T-helper 17 cell (primary cell): ENCODE measurements at places on chromosomes 1 and 21.

GRCh38 chr1:181314959-181315358 lies 168.4 kb upstream of the CACNA1E start:
- H3K36me3 ChIP-seq, result peaks cover 11% of the 10 kb centered on the region
- no peak overlapping the region for H3K27ac ChIP-seq
- H3K4me3 ChIP-seq, result no peak overlapping the region

DNA sequence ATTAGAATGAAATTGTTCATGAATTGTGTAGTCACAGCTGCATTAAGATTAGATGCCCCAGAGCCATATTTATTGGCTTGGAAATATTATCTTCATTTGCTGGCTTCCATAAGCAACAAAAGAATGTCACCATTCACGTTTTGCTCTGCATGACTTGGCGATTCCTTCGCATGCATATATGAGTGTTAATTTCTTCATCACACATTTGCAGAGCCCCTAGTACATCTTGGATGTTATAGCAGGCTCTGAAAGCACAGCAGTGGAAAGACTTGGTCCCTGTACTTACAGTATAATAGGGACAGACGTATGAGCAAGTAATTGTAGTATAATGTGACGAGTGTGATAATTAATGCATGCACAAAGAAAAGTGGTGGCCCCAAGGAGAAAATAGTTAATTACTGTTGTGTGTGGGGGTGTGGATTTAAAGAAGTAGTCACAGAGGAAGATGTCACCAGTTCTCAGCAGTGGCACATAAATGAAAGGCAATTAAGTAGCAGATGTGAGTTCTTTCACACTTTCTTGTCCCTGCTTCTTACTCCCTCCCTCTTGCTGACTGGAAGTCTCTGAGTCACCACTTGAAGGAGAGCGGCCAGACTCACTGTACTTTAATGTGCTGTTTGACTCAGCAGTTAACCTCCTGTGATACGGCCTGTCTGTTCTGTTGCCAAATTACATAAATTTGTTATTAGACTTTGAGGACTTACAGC lies 21.0 kb downstream of the S100A10 start:
- no peak overlapping the region for H3K4me3 ChIP-seq
- DNase-seq, result no peak
- H3K27me3 ChIP-seq, result no peaks in the 10 kb centered on the region
- no peak overlapping the region for H3K27ac ChIP-seq
- peaks cover 11% of the 10 kb centered on the region for H3K4me1 ChIP-seq
- peaks cover 2% of the 10 kb centered on the region for H3K36me3 ChIP-seq

DNA sequence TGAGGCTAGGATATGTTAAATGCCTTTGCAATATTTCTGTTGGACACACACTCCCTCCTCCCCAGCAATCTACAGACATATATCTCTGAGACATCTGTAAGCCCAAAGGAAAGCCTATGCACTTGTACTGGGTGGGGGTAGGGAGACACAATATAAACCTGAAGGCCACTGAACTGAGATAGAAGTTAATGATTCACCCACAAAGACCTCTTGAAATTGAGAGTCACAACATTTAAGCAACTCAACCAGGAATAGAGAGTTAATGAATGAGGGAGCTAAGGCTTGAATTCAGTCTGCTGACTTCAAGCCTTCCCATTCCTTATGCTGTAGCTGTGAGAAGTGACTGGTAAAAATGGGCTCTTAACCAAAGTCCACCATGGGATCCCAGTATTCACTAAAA lies 5.0 kb downstream of the OR10J1 start:
- peaks cover 3% of the 10 kb centered on the region for H3K4me1 ChIP-seq
- no peaks in the 10 kb centered on the region for H3K36me3 ChIP-seq
- H3K4me3 ChIP-seq, result no peak overlapping the region
- DNase-seq, result no peak

- no peak for DNase-seq
- H3K4me1 ChIP-seq, result no peaks in the 10 kb centered on the region
- H3K27me3 ChIP-seq, result no peaks in the 10 kb centered on the region
- H3K27ac ChIP-seq, result no peak overlapping the region
These were observed 20.2 kb downstream of the RIIAD1 start for GRCh38 chr1:151741516-151741915.

DNA sequence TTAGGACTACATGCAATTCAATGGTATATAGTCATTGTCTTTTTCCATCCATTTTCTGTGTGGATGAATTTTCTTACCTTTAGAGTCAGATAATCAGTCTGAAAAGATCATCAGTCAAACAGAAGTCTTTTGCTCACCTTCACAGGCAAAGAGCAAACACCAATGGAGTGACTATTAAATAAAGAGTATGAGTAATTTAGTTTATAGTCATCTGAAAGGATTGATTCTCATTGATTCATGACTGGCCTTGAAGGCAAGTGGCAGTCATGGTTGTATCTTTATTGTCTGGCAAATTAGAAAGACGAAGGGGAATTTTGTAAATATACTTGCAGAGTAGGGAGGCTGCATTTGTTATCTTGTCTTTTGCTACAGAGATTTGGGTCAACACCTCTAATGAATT lies 89.9 kb downstream of the EPB41 start:
- no peak overlapping the region for H3K4me3 ChIP-seq
- H3K27ac ChIP-seq, result no peak overlapping the region
- no peak for DNase-seq
- H3K27me3 ChIP-seq, result no peaks in the 10 kb centered on the region

DNA sequence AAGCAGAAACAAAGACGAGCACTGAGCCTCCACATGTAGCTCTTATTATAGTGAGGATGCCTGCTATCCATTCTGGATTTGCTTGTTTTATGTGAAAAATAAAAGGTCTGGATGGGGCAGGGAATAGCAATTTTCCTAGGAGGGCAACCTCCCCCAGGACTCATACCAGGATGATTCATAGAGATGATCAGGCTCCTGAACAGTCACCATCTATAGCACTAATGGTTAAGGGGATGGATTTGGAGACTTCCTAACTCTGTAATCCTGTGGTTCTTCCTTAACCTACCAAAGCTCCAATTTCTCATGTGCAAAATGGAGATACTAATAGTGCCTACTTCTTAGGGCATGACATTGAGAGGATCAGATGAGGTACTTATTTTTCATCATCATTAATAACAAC lies 34.5 kb upstream of the CD58 start:
- no peak overlapping the region for H3K4me3 ChIP-seq
- H3K27me3 ChIP-seq, result no peaks in the 10 kb centered on the region
- peaks cover 9% of the 10 kb centered on the region for H3K4me1 ChIP-seq

DNA sequence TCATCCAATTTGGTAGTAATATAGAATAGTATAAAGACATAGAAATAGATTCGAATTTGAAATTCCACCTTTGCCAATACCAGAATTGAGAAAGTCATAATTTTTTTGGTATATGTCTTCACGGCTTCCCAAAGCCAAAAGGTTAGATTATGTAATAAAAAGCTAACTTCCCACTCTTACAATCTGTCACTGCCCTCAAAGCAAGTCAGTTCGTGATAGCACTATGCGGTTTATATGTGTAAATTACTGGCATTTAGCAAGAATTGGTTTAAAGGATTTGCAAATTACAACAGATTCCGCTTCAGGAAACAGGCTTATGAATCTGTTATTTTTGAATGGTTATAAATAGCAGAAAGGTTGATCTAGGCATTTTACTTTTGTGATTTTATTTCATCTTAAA lies 679.4 kb upstream of the ADGRL2 start:
- no peaks in the 10 kb centered on the region for H3K4me1 ChIP-seq
- no peak overlapping the region for H3K27ac ChIP-seq
- DNase-seq, result no peak
- no peaks in the 10 kb centered on the region for H3K27me3 ChIP-seq
- H3K4me3 ChIP-seq, result no peak overlapping the region

DNA sequence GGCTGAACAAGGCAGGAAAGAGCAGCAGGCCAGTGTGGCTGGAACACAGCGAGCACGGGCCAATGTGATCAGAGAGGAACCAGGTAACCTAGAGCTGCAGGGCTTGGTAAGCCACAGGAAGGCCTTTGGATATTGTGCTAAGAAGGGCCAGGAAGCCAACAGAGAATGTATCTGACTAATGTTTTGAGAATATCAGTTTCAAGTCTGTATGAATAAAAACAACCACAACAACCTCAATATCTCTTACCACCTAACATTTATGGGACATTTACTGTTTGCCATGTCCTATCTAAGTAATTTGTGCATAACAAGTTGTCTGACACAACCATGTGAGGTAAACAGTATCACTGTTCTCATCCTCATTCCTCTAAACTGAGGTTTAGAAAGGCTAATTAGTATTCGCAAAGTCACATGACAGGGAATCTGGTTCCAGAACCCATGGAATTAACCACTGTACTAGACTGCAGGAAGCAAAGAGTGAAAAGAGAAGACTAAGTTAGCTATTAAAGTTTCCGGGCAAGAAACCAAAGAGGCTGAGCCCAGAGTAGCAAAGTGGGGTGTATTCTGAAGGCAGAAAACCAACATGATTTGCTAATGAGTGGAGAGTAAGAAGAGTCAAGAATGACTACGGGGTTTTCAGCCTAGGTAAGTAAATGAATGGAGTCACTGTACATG lies 38.9 kb downstream of the SPRTN start:
- DNase-seq, result no peak
- no peaks in the 10 kb centered on the region for H3K36me3 ChIP-seq
- no peaks in the 10 kb centered on the region for H3K27me3 ChIP-seq
- H3K4me3 ChIP-seq, result peak overlapping the region; percentile 31
- H3K27ac ChIP-seq, result peak overlapping the region; percentile 92
- peaks cover 38% of the 10 kb centered on the region for H3K4me1 ChIP-seq

- H3K27me3 ChIP-seq, result no peaks in the 10 kb centered on the region
- peak overlapping the region; percentile 97 for H3K27ac ChIP-seq
- peak overlapping the region; percentile 97 for H3K4me3 ChIP-seq
- no peaks in the 10 kb centered on the region for H3K36me3 ChIP-seq
These were observed 556 bp downstream of the GMEB1 start for GRCh38 chr1:28668956-28669723.

GRCh38 chr1:119711804-119712341 lies at the start of gene PHGDH:
Gene PHGDH (plus strand): TSS chr1:119711934. CDS start chr1:119712023, 89 bp downstream.
- peaks cover 10% of the 10 kb centered on the region for H3K4me1 ChIP-seq
- peak within 1 kb of the TSS; percentile 3 for H3K27ac ChIP-seq
- H3K36me3 ChIP-seq, result no peaks in the 10 kb centered on the region
- DNase-seq, result no peak
- peaks cover 62% of the 10 kb centered on the region for H3K27me3 ChIP-seq
- H3K4me3 ChIP-seq, result peak within 1 kb of the TSS; percentile 87

DNA sequence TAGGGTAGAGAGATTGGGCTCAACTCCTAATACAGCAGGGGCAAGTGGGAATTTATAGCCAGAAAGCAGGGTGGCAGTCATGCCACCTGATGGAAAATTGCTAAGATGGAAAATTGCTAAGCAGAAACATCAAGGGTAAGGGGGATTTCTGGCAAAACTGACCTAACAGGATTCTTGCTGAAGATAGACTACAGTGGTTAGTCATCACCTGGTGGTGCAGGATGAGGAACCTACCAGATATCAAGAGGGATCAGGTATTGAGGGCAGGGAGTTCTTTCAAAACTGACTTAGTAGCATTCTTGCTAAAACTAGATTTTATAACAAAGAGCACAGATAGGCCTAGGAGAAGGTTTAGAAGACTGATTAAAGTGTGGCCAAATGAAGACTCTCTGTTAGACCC lies 292.9 kb downstream of the PLPP3 start:
- H3K4me3 ChIP-seq, result no peak overlapping the region
- H3K27me3 ChIP-seq, result peaks cover 5% of the 10 kb centered on the region
- no peaks in the 10 kb centered on the region for H3K4me1 ChIP-seq
- no peaks in the 10 kb centered on the region for H3K36me3 ChIP-seq
- DNase-seq, result no peak
- no peak overlapping the region for H3K27ac ChIP-seq

GRCh38 chr1:63189677-63190076 lies 132.7 kb upstream of the FOXD3 start:
- DNase-seq, result no peak
- no peaks in the 10 kb centered on the region for H3K4me1 ChIP-seq
- H3K36me3 ChIP-seq, result no peaks in the 10 kb centered on the region
- H3K27me3 ChIP-seq, result peaks cover 5% of the 10 kb centered on the region

- no peaks in the 10 kb centered on the region for H3K36me3 ChIP-seq
- no peak for DNase-seq
- no peaks in the 10 kb centered on the region for H3K27me3 ChIP-seq
- H3K4me3 ChIP-seq, result no peak overlapping the region
These were observed 1003.0 kb upstream of the NCAM2 start for GRCh38 chr21:19995253-19995652.

- H3K4me1 ChIP-seq, result peaks cover 23% of the 10 kb centered on the region
- no peak overlapping the region for H3K4me3 ChIP-seq
- peaks cover 7% of the 10 kb centered on the region for H3K36me3 ChIP-seq
- H3K27me3 ChIP-seq, result no peaks in the 10 kb centered on the region
These were observed 3.8 kb downstream of the STRIP1 start for GRCh38 chr1:110038271-110038670.

GRCh38 chr1:181661569-181661968 lies 178.3 kb downstream of the CACNA1E start:
- H3K27me3 ChIP-seq, result peaks cover 13% of the 10 kb centered on the region
- no peak overlapping the region for H3K4me3 ChIP-seq
- H3K36me3 ChIP-seq, result no peaks in the 10 kb centered on the region

- H3K36me3 ChIP-seq, result peaks cover 13% of the 10 kb centered on the region
- peaks cover 23% of the 10 kb centered on the region for H3K4me1 ChIP-seq
- peaks cover 43% of the 10 kb centered on the region for H3K27me3 ChIP-seq
- peak within 1 kb of the TSS; percentile 86 for H3K4me3 ChIP-seq
These were observed at the start of gene VANGL2 for GRCh38 chr1:160400223-160400645. Gene VANGL2 (plus strand): TSS chr1:160400564. CDS start chr1:160415838, 15,274 bp downstream.

GRCh38 chr1:80632284-80632683 lies 1168.5 kb upstream of the ADGRL2 start:
- H3K4me1 ChIP-seq, result no peaks in the 10 kb centered on the region
- DNase-seq, result no peak
- no peak overlapping the region for H3K4me3 ChIP-seq
- H3K36me3 ChIP-seq, result no peaks in the 10 kb centered on the region

- no peaks in the 10 kb centered on the region for H3K36me3 ChIP-seq
- no peaks in the 10 kb centered on the region for H3K4me1 ChIP-seq
- DNase-seq, result no peak
- no peak overlapping the region for H3K27ac ChIP-seq
These were observed 579.8 kb upstream of the PKN2 start for GRCh38 chr1:88104236-88104635.

DNA sequence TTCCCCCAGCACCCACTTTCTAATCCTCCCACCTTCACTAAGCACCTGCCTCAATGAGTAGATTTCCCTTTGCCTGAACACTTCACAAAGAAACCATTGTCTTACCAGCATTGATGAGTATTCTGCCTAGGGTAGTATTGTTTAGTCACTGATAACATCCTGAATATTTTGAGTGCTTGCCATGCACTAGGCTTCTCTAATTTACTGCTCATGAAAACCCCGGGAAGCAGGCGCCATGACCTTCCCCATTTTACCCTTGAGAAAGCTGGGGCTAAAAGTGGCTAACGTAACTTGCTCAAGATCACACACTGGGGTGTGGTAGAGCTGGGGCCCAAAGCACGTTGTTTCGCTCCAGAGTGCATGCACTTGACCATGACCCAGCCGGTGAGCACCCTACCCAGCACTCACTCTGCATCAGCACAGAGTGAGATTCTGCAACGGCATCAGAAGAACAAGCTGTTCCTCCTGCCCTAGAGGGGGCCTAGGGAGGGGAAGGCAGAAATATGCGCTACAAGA lies 10.6 kb upstream of the F3 start:
- H3K4me1 ChIP-seq, result no peaks in the 10 kb centered on the region
- H3K4me3 ChIP-seq, result no peak overlapping the region
- H3K36me3 ChIP-seq, result no peaks in the 10 kb centered on the region
- H3K27ac ChIP-seq, result no peak overlapping the region
